ENCODE measurements at places on chromosomes 1 and 21. TPM values are rescaled to one million over a fixed set of nuclear protein-coding genes. Genes with fewer than 3 reads are reported as not detected.
A peak's percentile ranks its signal among the peaks of the same experiment; 100 is the strongest.

- peaks cover 5% of the 10 kb centered on the region for H3K36me3 ChIP-seq
- no peak overlapping the region for H3K27ac ChIP-seq
- no peaks in the 10 kb centered on the region for H3K27me3 ChIP-seq
These were observed 21.1 kb downstream of the KPNA6 start for GRCh38 chr1:32128964-32129363.

DNA sequence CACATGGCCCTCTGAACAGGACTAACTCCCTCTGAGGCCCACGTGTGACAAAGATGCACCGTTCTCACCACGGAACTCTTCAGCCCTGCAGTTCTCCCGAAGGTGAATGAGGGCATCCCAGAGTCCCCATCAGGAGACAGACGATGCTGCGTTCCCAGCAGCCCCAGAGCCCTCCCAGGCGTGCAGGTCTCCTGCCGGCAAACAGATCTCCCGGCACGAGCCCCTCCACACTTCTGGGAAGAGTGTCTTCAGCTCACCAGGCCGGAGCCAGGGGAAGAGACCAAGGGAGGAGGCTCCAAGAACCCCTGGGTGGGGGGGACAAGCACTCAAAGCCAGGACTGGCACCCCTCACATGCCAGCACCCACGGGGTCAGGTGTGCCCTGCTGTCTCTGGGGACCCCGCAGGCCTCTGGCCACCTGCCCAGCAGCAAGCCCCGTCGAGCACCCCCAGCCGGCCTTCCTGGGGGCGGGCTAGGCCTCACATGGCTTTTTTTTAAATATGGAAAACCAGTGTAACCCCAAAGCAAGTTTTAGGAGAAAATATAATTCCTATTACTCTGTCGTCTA, 45.1 kb upstream of the TRAPPC10 start:
- no peak overlapping the region for H3K27ac ChIP-seq
- no peaks in the 10 kb centered on the region for H3K4me1 ChIP-seq
- H3K36me3 ChIP-seq, result peaks cover 17% of the 10 kb centered on the region
- peak; percentile 10 for DNase-seq

GRCh38 chr1:203456577-203456976, 19.0 kb upstream of the PRELP start:
- H3K36me3 ChIP-seq, result no peaks in the 10 kb centered on the region
- peaks cover 10% of the 10 kb centered on the region for H3K27me3 ChIP-seq
- no peak overlapping the region for H3K27ac ChIP-seq
- H3K4me1 ChIP-seq, result no peaks in the 10 kb centered on the region
- DNase-seq, result no peak

GRCh38 chr1:117653732-117654492, 48.1 kb downstream of the TENT5C start:
- no peak overlapping the region for H3K27ac ChIP-seq
- DNase-seq, result no peak
- peaks cover 9% of the 10 kb centered on the region for H3K4me1 ChIP-seq
- no peaks in the 10 kb centered on the region for H3K36me3 ChIP-seq
- no peak overlapping the region for H3K4me3 ChIP-seq

DNA sequence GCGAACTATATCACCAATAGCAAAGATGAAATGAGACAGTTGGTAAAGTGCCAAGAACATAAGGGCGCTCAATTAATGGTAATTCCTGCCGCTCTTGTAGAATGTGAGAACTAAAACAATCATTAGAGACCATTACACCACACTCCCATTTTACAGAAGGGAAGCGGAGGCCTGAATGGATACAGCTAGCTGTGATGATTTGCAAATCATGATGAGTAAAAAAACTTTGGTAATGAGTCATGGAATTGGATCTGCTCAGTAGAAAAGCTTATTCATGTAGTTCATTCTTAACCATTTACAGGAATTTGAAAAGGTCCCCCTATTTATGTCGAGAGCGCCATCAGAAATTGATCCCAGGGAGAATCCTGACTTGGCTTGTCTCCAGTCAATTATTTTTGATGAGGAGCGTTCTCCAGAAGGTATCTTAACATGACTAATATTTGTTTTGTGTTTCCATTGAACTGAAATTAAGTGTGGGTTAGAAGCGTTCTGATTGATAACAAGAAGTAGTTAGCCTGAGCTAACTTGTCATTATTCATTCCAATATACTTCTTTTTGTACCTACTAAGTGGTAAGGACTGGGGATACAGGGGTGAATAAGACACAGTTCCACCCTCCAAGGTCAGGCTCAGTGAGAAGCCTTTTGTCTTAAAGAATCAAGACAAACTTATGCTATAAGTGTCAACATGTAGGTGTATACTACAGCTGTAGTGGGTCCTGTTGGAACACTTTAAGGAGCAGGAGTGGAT, 812 bp downstream of the TTC4 start:
- H3K4me3 ChIP-seq, result peak overlapping the region; percentile 99
- H3K27ac ChIP-seq, result peak overlapping the region; percentile 91
- peaks cover 6% of the 10 kb centered on the region for H3K4me1 ChIP-seq
- H3K36me3 ChIP-seq, result peaks cover 28% of the 10 kb centered on the region

DNA sequence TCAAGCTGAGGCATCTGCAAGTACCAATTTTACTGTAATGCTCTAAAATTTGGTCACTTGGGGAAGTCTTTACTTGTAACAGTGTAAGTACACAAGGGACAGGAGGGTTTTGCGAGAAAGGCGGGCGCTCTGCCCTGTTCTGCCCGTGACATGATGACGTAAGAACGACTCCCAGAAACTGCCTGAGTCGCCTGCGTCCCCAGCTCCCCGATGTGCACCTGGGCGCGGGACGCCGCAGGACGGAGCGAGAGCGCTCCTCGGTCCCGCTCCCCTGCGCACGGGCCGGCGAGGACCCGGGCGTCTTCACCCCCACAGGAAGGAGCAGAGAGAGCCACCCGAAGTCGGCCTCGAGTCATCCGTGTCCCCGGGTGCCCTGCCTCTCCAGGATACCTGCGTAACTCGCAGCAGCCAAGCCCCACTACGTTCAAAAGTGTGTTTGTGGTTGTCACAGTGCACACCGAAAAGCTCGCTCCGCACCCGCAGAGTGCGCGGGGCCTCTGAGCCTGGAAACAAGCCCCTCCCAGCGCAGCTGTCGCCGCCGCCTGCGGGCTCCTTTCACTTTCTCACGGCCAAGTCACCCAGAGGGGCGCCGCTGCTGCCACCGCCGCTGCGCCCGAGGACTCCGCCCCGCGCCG, 3.3 kb upstream of the ZBTB18 start:
- no peaks in the 10 kb centered on the region for H3K27me3 ChIP-seq
- H3K36me3 ChIP-seq, result no peaks in the 10 kb centered on the region
- DNase-seq, result no peak
- H3K4me3 ChIP-seq, result peak overlapping the region; percentile 91
- H3K4me1 ChIP-seq, result peaks cover 17% of the 10 kb centered on the region

DNA sequence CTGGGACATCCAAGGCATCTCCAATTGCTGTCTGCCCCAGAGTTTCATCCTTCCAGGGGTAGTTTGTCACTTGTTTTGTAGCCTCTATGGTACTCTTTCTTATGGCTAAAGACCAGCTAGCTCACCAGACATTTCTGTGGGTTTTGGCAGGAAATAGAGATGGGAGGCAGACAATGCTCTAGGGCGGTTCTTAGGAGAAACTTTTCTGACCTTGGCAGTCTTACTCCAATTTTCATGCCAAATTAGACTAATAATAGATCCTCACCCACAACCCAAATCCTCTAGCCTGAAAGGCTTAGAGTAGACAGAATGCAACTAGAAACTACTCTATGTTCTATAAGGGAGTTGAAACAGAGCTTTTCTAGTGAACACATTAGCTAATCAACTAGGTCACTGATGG, 69.8 kb downstream of the LRIG2 start:
- H3K4me3 ChIP-seq, result no peak overlapping the region
- H3K36me3 ChIP-seq, result no peaks in the 10 kb centered on the region
- peaks cover 19% of the 10 kb centered on the region for H3K4me1 ChIP-seq
- H3K27me3 ChIP-seq, result no peaks in the 10 kb centered on the region
- DNase-seq, result no peak

- H3K36me3 ChIP-seq, result peaks cover 25% of the 10 kb centered on the region
- DNase-seq, result no peak
- no peak overlapping the region for H3K4me3 ChIP-seq
- H3K27ac ChIP-seq, result peak overlapping the region; percentile 68
- H3K4me1 ChIP-seq, result peaks cover 42% of the 10 kb centered on the region
These were observed 175.7 kb downstream of the VPS13D start for GRCh38 chr1:12405325-12406210.

DNA sequence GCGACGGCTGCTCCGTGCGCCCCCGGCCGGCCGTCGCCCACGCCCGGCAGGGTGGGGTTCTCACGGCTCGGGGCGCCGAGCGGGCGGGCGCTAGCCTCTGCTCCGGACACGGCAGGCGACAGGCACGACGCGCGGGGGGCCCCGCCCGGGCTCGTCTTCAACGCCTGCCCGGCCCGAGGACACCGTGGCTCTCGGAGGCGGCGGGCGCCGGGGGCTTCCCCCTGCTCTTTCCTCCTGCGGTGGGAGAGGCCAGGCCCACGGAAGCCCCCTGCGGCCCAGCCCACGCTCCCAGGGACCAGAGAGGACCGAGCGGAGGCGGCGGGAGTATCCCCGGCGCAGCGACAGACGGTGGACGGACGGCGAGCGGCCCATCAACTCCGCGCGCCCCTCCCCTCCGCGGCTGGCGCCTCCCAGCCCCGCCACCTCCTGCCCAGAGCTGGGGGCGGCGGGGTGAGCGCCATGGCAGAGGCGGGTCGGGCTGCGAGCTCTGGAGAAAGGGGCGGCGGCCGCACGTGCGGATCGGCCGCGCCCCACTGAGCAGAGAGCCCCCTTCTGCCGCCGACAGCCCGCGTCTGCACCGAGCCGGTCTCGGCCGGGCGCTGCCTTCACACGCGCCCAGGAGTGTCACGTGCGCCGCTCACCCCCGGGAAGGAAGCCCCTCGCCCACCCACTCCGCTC, at the start of the genes SHE and TDRD10:
SHE (minus strand) TSS at position 347 of the 678 bp plus-strand sequence. CDS start 386 bp downstream, outside the sequence.
TDRD10 (plus strand) TSS at position 154 of the 678 bp plus-strand sequence. CDS start 4,685 bp downstream, outside the sequence.
- H3K27me3 ChIP-seq, result peaks cover 73% of the 10 kb centered on the region
- no peaks in the 10 kb centered on the region for H3K4me1 ChIP-seq
- no peak for DNase-seq
- H3K36me3 ChIP-seq, result no peaks in the 10 kb centered on the region
- no peak within 1 kb of the TSS for H3K27ac ChIP-seq

- H3K27ac ChIP-seq, result no peak overlapping the region
- no peak for DNase-seq
- H3K27me3 ChIP-seq, result no peaks in the 10 kb centered on the region
- H3K4me3 ChIP-seq, result no peak overlapping the region
These were observed 34.7 kb downstream of the IFNAR1 start for GRCh38 chr21:33359446-33359845.

DNA sequence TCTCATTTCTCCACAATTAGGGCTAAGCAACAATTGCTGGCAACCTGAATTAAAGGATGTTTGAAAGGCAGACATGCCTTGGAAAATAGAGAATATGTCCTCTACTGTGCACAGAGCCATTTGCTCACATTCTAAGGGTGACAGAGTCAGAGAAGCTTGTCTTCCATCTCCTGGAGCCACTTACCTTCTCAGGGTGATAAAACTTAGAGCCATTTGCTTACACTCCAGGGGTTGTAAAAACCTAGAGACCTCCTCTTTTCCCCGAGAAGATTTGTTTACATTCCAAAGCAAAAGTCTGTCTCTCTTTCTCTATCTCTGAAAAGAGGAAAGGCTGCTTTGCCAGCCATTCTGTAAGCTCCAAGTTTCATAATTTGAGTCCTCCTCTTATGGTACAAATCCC, 61.3 kb downstream of the LBR start:
- DNase-seq, result no peak
- H3K27ac ChIP-seq, result no peak overlapping the region
- H3K4me1 ChIP-seq, result no peaks in the 10 kb centered on the region
- H3K4me3 ChIP-seq, result no peak overlapping the region
- no peaks in the 10 kb centered on the region for H3K27me3 ChIP-seq

The IL19 gene
- total RNA-seq, result not detected

The MXRA8 gene
- 689 TPM for total RNA-seq

The SLC6A17 gene
- under 0.01 TPM for total RNA-seq

The F5 gene
- total RNA-seq, result not detected

The PACC1 gene
- 7.1 TPM for total RNA-seq

The KANK4 gene
- total RNA-seq, result under 0.01 TPM
